ENCODE measurements at places on chromosomes 16 and 17. TPM values are rescaled to one million over a fixed set of nuclear protein-coding genes. Genes with fewer than 3 reads are reported as not detected.

- no peaks in the 10 kb centered on the region for H3K36me3 ChIP-seq
- peaks cover 10% of the 10 kb centered on the region for H3K4me1 ChIP-seq
- H3K27me3 ChIP-seq, result peaks cover 36% of the 10 kb centered on the region
- DNase-seq, result no peak
Measured at GRCh38 chr16:87877942-87878507, 8.7 kb upstream of the SLC7A5 start.

Gene KRTAP4-6
- total RNA-seq, result not detected

Gene TMC5
- 1.3 TPM for total RNA-seq

- no peak for DNase-seq
- H3K27ac ChIP-seq, result no peak overlapping the region
- H3K27me3 ChIP-seq, result no peaks in the 10 kb centered on the region
- no peaks in the 10 kb centered on the region for H3K4me1 ChIP-seq
- no peak overlapping the region for H3K4me3 ChIP-seq
Measured at GRCh38 chr17:63716426-63716825, 16.5 kb upstream of the LIMD2 start.

- H3K27me3 ChIP-seq, result peaks cover 10% of the 10 kb centered on the region
- no peak overlapping the region for H3K4me3 ChIP-seq
- no peak for DNase-seq
- no peak overlapping the region for H3K27ac ChIP-seq
- no peaks in the 10 kb centered on the region for H3K36me3 ChIP-seq
- no peaks in the 10 kb centered on the region for H3K4me1 ChIP-seq
Measured at GRCh38 chr16:73131156-73131862, 83.4 kb upstream of the ZFHX3 start.

DNA sequence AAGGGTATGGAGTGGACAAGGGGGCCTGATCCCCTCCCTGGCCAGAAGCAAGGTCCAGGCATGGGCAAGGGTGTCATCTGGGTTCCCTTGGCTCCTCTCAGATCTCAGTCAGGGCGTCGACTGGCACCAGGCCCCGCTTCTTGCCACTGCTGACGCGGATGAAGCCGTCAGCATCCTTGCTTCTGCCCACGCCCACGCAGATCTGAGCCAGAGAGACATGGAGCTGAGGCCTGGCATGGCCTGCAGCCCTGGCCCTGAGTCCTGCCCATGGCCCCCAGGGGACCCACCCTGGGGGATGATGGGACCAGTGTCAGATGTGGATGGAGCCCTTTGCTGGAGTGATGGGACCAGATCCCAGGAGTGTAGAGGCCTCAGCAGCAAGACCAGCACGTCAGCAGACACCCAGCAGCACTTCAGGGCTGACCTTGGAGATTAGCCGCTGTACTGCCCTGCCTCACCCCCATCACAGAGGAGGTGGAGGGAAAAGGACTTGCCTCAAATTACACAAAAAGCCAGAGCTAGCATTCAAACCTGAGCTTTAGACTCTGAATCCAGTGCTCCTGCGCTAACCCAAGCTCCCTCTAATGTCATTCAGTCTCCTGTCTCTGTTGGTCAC lies 12.2 kb downstream of the RPL19 start:
- no peak overlapping the region for H3K4me3 ChIP-seq
- peaks cover 53% of the 10 kb centered on the region for H3K27me3 ChIP-seq
- no peaks in the 10 kb centered on the region for H3K4me1 ChIP-seq
- DNase-seq, result no peak
- H3K27ac ChIP-seq, result no peak overlapping the region

DNA sequence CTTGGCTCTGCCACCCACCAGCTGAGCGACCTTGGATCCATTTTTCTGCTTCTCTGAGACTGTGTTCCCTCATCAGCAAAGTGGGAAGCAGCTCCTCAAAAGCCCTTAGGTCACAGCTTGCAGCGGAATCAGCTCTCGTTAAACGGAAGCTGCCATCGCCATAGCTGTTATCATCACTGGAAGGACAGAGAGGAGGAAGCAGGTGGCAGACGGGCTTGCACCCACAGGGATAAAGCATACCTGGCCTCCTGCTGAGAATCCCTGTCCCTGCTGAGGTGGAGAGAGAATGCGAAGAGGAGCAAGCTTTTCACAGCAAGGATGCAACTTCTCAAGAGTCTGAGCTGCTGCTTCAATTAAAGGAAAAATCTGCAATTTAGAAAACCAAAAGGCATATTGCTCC lies 106.6 kb downstream of the CLEC16A start:
- H3K27me3 ChIP-seq, result no peaks in the 10 kb centered on the region
- H3K4me1 ChIP-seq, result peaks cover 13% of the 10 kb centered on the region
- no peak overlapping the region for H3K27ac ChIP-seq
- DNase-seq, result no peak

Gene RAB37
- not detected for total RNA-seq

All from K562 (cell line).